ENCODE measurements at places on chromosomes 2 and 18. TPM values are rescaled to one million over a fixed set of nuclear protein-coding genes. Genes with fewer than 3 reads are reported as not detected.

Gene ALLC
- total RNA-seq = not detected

Gene SS18
- total RNA-seq = 127 TPM

Gene FN1
- total RNA-seq = 9,792 TPM

Gene PCARE
- not detected for total RNA-seq

Gene SCYGR2
- not detected for total RNA-seq

Measured in hair follicle dermal papilla cell (primary cell).